Activated naive CD8-positive, alpha-beta T cell treated with anti-CD3 and anti-CD28 coated beads, Interleukin-2, amount 10 ng/mL, durations not matched to agents 7 days and 5 days (primary cell): ENCODE measurements at places on chromosomes 5 and 9.

DNA sequence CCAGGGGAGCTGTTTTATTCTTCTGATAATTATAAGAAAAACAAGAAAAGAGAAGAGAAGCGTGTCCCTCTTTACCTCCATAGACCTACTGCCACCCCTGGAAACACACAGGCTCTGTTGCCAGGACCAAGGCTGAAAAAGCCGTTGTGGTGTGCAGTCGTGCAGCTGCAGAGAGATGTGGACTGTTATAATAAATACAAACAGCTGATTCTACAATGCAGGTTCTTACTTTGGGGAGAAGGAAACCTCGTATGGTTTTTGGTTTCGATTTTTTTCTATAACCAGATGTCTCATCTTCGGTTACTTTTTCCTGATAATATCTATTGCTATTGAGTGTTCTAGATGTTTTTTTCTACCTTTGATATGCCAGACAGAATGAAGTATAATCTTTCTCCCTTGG, 28.1 kb downstream of the FYB1 start:
- DNase-seq, result no peak

- DNase-seq, result no peak
Measured at GRCh38 chr5:589588-589987, 22.6 kb upstream of the CEP72 start.

- no peak for DNase-seq
Measured at GRCh38 chr5:150341331-150341730, 16.2 kb upstream of the TCOF1 start.

DNA sequence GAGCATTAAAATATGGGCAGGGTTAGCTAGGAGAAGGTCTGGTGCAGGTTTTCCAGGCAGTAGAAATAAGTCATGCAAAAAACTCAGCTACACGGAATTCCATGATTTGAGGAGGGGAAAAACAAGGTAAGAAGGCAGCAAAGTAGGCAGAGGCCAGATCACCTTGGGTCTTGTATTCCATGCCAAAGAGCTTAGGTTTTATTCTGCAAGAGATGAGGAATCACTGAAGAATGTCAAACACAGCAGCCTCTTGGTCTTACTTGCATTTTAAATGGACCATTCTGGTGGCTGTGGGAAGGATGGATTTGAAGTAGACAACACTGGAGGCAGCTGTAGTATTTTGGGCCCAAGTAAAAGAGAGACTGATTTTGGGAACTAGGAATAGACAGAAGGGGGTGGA, 8.6 kb downstream of the TRPM3 start:
- no peak for DNase-seq

DNA sequence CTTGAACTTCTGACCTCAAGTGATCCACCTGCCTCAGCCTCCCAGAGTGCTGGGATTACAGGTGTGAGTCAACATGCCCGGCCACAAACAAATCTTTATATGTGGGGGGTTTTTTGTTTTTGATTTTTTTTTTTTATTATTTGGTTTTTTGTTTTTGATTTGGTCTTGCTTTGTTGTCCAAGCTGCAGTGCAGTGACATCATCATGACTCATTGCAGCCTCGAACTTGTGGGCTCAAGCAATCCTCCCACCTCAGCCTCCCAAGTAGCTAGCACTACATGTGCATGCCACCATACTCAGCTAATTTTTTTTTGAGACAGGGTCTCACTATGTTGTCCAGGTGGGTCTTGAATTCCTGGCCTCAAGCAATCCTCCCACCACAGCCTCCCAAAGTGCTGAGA, 42.4 kb downstream of the ALDH7A1 start:
- no peak for DNase-seq

DNA sequence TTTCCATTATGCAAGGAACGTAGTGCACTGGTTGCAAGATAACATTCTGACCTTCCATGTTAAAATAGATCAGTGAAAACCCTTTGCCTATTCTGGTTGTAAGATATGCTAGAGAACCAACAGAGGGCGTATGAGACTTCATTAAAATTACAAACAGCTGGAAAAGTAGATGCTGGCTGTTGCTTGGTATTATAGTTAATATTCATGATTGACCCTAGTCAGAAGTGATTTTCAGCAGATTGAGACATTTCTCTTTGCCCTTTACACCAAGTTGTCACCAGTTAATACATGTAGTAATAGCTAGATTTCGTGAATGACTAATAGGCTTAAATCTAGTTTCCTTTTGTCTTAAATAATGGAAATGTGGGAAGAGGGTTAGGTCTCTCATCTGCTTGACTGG, 13.8 kb upstream of the FGF18 start:
- DNase-seq, result no peak

GRCh38 chr9:9352877-9353481, 1259.8 kb downstream of the PTPRD start:
- DNase-seq, result no peak

DNA sequence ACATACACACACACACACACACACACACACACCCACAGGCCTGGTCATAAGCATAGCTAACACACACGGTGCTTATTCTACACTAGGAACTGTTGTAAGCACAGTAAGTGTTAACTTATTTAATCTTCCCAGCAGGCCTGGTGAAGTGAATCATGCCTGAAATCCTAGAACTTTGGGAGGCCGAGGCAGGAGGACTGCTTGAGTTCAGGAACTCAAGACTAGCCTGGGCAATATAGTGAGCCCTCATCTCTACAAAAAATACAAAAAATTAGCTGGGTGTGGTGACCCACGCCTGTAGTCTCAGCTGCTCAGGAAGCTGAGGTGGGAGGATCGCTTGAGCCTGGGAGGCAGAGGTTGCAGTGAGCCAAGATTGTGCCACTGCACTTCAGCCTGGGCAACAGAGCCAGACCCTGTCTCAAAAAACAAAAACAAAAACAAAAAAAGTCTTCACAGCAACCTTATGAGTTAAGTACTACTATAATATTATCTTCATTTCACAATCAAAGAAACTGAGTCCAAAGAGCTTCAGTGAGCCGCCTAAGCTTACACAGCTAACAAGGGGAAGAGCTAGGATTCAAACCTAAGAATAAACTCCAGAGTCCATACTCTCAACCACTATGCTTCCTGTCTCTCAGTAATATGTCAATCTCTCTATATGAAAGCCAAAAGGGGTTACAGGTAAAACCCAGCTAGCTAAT, 2.3 kb downstream of the MEGF9 start:
- no peak for DNase-seq

DNA sequence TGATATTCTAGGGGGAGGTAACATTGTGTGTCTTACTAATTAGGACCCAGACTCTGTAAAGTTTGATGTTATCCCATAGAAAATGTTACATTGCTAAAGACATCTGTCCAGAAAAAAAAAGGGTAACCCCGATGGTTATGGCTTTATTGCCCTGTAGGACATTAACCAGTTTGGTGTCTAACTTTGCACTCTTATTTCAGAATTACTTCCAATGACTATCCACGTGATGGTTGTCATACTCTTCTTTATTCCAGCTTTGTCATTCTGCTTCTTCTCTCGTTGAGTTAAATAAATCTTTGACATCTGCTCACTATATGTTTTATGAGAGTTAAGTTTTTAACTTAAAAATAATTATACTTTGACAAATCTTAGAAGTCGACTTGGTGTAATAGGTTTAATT, 180.4 kb upstream of the ANKRD55 start:
- DNase-seq, result no peak

DNA sequence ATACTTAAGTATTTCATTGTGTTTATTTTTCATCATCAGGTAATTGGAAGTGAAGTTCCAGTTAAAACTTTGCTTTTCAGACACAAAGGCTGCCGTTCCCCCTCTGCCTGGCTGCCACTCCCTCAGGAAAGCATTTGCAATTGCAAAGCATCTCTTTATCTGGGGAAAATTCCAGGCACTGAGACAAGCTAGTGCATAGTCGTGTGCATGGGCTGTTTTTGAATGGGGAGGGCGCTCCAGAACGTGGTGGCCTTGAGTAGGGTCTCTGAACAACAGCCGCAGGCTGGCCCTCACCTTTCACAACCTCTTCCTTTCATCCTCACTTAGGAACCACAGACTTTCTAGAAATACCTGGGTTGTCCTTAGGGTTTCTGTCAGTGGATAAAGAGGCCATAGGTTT, 285.1 kb upstream of the ADAMTS16 start:
- DNase-seq, result no peak

DNA sequence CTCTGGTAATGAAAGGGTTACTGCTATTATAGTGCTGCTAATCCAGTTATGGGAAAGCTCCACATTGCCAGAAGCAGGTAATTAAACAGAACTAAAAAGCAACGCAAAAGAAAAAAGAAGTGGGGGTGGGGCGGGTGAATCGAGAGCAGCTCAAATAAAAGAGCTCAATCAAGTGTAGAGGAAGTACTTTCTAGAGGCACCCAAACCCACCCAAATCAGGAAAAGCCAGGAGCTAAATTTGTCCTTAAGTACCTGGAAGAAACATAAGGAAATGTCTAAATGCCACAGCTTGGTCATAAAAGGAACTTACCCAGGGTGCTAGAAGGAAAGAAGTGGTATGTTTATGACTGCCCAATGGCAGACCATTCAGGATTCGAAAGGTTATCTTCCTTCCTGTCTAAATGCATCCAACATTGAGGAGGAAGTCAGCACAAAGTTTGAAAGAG, 2.4 kb upstream of the RNF145 start:
- DNase-seq, result no peak

DNA sequence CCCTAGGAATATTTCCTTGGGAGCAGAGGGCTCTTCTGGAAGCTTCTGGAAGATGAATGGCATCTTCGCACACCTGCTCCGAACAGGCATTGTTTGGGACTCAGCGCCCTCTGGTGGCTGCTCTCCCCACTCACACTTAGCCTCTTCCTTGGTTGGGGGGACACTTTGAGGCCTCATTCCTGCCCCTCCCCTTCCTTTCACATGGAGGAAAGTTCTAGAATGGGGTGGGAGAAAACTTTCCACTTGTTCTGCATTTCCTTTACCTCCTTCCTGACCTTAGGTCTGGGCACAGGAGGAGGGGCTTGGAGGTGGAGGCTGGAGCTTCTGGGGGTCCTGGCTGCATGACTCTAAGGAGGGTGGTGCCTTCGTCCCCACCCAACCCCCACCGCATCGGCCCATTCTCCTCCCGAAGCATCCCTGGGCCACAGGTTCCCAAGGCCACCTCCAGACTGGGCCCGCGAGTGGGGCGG, 19.3 kb upstream of the SMIM32 start:
- peak; percentile 64 for DNase-seq

DNA sequence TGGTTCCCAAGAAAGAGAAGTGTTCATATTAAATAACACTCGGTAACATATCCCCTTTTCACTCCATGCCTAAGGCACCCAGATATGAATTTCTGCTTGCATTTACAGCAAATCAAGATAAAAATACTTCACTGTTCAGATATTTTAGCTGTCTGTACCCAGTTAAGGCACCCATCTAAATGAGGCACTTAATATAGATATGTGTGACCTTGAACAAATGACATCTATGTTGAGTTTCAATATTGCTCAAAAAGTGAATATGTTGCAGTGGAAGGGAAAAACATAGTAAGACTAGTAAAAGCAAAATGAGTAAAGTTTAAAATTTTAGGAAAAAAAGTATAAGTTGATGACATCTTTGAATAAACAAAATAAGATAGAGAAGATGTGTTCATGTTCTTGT, 32.4 kb upstream of the SPDL1 start:
- no peak for DNase-seq

DNA sequence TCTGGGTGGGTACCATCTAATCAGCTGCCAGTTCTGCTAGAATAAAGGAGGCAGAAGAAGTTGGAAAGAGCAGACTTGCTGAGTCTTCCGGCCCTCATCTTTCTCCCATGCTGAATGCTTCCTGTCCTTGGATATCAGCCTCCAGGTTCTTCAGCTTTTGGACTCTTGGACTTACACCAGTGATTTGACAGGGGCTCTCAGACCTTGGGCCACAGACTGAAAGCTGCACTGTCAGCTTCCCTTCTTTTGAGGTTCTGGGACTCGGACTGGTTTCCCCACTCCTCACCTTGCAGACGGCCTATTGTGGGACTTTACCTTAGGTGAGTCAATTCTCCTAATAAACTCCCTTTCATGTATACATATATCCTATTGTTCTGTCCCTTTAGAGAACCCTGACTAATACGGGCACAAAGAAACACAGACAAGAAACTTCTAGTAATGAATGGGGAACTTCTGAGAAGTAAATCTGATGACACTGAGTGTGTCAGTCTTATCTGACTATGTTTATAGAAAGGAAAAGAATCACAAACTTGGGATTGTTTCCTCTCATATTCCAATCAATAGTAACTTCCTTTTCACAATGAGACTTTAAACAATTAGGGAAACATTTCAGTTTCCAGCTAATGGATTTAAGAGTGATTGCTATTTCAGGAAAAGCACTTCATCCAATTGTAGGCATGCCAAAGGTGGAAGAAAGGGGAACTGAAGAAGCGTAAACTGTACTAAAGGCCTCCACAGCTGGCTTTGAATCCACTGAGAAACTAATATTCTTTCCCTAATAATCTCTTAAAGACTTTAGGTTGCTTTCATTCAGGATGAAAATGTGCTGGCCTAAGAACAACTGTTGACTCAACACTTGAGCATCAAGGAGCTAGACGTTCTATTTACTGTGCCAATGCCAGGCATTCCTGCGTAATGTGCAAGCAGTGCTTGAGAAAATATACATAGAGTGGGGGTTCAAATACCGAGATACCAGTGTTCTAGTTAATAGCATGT, 127.9 kb upstream of the PTGER4 start:
- DNase-seq, result no peak

DNA sequence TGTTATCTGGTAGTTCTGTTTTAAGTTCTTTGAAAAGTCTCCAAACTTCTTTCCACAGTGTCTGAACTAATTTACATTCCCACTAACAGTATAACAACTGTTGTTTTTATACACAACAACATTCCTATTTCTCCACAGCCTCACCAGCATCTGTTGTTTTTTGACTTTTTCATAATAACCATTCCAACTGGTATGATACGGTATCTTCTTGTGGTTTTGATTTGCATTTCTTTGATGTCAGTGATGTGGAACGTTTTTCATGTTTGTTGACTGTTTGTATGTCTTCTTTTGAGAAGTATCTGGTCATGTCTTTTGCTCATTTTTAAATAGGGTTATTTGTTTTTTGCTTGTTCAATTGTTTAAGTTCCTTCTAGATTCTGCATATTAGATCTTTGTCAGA, 12.6 kb upstream of the GRAMD2B start:
- DNase-seq, result no peak

GRCh38 chr5:38417658-38418017, 138.8 kb downstream of the LIFR start:
- no peak for DNase-seq

DNA sequence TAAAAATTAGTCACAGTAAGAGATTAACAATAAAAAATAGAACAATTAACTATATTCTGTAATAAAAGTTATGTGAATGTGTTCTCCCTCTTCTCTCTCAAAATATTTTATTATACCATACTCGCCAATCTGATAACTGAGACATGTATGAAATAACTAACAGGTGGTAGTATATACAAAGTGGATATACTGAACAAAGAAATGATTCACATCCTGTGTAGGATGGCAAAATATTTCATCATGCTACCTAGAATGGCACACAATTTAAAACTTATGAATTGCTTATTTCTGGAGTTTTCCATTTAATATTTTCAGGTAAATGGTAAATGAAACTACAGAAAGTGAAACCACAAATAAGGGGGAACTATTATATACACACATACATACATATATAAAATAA, 152.5 kb downstream of the RNF180 start:
- DNase-seq, result no peak
